Activated CD4-positive, alpha-beta memory T cell treated with anti-CD3 and anti-CD28 coated beads for 36 hours (primary cell): ENCODE measurements at places on chromosomes 16 and 17. TPM values are rescaled to one million over a fixed set of nuclear protein-coding genes. Genes with fewer than 3 reads are reported as not detected.

DNA sequence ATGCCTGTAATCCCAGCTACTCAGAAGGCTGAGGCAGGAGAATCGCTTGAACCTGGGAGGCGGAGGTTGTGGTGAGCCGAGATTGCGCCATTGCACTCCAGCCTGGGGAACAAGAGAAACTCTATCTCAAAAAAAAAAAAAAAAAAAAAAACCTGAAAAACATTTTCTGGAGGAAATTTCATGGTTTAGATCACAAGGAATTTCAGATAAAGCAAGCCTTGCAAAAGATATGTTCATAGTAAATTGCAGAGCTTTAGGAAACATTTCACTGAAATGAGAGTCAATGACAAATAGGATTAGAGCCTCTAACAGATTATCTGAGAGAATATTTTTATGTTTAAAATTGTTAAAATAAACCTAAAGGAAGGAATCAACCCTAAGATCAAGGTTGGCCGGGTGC lies 3.2 kb downstream of the TAF15 start:
- DNase-seq, result no peak

FZD2 gene
- total RNA-seq, result not detected

- no peak for DNase-seq
Observed at GRCh38 chr16:12113523-12114345, 137.2 kb downstream of the SNX29 start.

GRCh38 chr17:67111327-67111726 lies 67.0 kb downstream of the CACNG1 start:
- no peak for DNase-seq

- no peak for DNase-seq
Observed at GRCh38 chr16:78462288-78463208, 363.1 kb downstream of the WWOX start.

SDR42E1 gene
- 4.1 TPM for total RNA-seq

GRCh38 chr17:9044772-9045463 lies 23.6 kb downstream of the NTN1 start:
- DNase-seq, result no peak

- no peak for DNase-seq
Observed at GRCh38 chr16:68762996-68763756, 26.1 kb downstream of the CDH1 start.

MT1M gene
- total RNA-seq, result not detected

- DNase-seq, result peak; percentile 24
Observed at GRCh38 chr17:63774969-63775265, 947 bp downstream of the DDX42 start.

OTOA gene
- not detected for total RNA-seq

NOTUM gene
- total RNA-seq, result 0.22 TPM

GJC1 gene
- total RNA-seq, result 2.7 TPM

LDHD gene
- 0.43 TPM for total RNA-seq

TPSD1 gene
- total RNA-seq, result not detected

CDH16 gene
- not detected for total RNA-seq

ACSM2A gene
- total RNA-seq, result not detected

GRCh38 chr17:72717276-72717675 lies 375.2 kb downstream of the SLC39A11 start:
- no peak for DNase-seq

DNA sequence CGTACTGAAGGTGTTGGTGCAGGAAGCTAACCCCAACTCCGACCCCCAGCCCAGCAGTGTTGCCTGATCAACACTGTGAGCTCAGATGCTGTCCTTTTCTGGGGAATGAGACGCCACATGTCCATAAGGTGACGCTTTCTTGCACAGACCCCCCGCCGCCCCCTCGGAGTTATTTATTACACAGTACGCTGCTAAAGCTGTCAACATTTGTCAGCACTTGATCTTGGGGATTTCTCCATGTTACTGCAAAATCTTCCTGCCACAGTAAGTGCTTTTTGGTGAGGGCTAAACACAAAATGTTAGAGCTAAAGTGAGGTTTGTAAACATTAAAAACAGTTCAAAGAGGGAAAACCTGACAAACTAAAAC lies 15.9 kb downstream of the CMTM3 start:
- DNase-seq, result no peak
